Tongue (tissue), 3 donors: ENCODE measurements at places on chromosomes 11 and 22. TPM values are rescaled to one million over a fixed set of nuclear protein-coding genes. Genes with fewer than 3 reads are reported as not detected.

GRCh38 chr11:85313741-85314140 is 313.4 kb downstream of the DLG2 start:
- DNase-seq = no peak

DNA sequence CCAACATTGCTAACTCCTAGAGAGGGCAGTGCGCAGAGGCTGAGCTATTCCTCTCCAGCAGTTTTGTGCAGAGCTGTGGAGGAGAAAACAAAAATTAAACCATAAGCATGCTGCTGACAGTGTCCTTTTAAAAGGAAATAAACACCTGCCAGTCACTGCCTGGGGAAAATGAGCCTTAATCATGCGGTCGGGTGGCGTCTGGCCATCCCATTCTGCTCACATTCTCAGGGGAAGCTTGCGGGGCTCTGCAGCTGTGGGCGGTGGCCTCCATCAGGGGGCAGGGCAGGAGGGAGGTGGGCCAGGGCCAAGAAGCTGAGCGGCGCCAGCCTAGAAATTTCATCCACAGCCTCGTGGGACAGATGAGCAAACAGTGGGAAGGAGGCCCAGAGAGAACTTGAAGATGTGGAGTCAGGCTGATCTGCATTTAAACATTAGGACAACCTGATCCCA is 71.0 kb upstream of the TP53I11 start:
- DNase-seq = peak; percentile 92

- DNase-seq = peak; percentile 59
These were observed 78.7 kb downstream of the BDNF start for GRCh38 chr11:27621405-27622161.

- peak; percentile 90 for DNase-seq
These were observed 190.0 kb downstream of the PGR start for GRCh38 chr11:100939571-100939970.

DNA sequence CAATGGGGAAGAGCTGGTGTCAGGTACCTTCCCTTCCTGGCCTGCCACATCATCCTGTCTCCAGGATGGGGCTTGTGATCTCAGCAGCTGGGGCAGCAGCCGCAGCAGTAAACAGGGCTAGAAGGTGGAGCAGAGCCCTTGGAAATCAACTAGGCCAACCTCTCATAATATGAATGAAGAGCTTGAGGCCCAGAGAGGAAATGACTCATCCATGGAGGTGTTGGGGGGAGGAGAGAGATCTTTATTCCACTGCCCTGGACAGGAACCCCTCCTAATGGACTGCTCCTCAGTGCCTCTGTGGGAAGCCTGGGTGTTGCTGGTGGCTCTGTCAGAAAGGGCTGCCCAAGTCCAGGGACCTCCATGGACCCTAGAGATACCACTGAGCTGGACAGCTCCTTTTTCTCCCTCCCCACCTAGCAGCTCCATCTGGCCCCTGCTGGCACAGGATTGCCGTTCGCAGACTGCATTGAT is 111.8 kb downstream of the OSBP2 start:
- DNase-seq = no peak

DNA sequence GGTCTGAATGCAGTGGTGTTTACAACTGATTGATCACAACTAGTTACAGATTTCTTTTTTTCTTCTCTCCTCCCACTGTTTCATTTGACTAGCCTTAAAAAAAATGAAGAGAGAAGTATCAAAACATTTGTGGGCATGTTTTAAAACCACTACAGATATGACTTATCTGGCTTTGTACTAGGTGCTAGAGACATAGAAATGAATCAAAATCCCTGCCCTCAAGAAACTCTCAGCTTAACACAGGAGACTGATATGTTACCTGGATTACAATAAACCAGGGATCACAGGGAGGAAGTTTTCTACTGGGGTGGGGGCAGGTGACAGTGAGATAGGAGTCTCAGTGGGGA is 25.2 kb upstream of the CTR9 start:
- no peak for DNase-seq

GRCh38 chr11:65434057-65434666 is 11.6 kb downstream of the NEAT1 start:
- DNase-seq = no peak

GRCh38 chr22:44444341-44445306 is 53.4 kb downstream of the RTL6 start:
- no peak for DNase-seq

GRCh38 chr11:32232516-32232915 is 141.6 kb downstream of the RCN1 start:
- no peak for DNase-seq

DNA sequence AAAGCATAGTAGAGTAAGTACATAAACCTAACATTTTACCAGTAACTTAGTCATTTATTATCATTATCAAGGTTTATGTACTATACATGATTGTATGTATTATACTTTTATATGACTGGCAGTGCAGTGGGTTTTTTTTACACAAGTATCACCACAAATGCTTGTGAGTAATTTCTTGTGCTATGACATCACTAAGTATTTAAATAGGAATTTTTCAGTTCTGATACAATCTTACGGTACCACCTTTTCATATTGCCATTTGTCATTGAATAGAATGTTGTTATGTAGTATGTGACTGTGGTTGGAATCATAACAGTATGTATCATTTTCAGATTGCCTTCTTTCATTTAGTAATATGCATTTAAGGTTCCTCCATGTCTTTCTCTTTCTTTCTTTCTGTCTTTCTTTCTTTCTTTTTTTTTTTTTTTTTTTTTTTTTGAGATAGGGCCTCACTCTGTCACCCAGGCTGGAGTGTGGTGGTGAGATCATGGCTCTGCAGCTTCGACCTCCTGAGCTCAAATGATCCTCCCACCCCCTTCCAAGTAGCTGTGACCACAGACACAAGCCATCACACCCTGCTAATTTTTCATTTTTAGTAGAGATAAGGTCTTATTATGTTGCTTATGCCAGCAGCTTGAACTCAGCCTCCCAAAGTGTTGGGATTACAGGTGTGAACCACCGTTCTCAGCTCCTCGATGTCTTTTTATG is 18.6 kb downstream of the ATM start:
- no peak for DNase-seq

DNA sequence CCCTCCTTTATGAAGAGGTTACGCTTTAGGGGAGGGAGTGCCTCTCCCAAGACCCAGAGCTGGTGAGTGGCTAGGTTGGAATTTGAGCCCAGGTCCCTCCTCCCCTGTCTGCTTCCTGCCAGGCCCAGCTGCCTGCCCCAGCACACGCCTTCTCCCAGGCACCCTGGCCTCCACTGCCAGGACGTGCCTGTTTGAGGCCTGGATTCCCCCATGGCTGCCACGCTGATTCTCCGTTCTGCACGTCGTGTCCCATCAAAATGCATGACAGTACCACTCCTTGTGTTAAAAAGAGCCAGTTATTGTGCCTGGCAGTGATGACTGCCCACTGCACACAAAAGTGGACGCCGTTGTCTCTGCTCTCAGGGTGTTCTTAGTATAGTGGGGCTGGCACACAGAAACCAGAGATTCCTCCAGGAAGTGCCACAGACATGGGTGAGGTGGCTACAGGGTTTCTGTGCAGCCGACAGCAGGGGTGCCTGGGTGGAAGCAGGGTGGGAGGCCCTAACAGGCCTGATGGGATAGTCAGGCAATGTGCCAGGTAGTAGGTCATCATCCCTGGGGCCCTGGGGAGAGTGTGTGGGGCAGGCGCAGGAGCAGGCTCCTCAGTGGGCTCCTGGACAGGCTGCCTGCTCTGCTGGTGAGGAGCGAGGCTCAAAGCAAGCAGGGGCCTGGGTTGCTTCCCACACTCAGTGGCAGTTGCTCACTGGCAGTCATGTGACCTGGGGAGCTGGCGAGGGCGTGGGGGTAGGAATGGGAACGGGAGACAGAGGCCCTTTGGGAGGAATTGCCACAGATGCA is 24.2 kb downstream of the MED15 start:
- DNase-seq = peak; percentile 84

GRCh38 chr11:74007691-74008372 is 1.1 kb downstream of the UCP3 start:
- DNase-seq = peak; percentile 19

DNA sequence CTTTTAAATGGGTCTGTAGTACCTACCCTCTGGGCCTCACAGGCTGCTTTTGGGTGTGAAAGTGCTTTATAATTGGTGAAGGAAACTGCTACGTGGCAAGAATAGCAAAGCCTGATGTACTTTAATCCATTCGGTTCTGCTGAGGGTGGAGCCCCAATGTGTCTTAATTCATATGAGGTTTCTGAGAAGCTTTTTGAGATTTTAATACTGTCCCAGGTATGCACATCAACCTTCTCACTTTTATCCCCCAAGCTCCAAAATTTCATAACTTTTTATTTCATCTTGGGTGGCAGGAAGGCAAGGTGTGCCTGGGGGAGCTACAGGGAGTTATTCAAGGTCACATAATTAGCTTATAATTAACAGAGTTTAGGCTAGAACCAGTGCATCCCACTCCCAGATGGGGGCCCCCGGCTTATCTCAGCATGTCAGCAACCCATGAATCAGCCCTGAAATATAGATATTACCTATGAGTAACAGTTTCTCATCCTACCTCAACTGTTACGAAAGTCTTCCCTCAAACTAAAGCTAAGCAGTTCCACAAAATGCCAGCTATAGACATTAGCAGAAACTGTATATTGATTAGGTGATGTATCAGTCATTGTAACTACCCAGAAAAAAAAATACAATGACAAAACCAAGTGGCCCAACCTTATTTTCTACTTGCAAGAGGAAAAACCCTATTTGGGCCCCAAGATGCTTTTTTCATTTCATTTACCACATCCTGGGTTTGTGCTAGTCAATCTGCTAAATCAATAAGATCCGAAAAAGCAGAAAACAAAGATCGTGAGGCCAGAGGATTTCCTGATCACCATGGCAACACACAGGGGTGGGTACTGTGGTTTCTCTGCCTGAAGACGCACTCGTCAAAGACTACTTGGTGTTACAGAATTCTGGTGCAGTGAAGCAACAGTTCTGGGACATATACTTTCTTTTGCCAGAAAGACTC is 26.7 kb downstream of the CD44 start:
- DNase-seq = no peak

GRCh38 chr11:34341931-34342533 is 15.8 kb downstream of the ABTB2 start:
- DNase-seq = no peak

- DNase-seq = no peak
These were observed 14.2 kb downstream of the SLC22A12 start for GRCh38 chr11:64605244-64605560.

DNA sequence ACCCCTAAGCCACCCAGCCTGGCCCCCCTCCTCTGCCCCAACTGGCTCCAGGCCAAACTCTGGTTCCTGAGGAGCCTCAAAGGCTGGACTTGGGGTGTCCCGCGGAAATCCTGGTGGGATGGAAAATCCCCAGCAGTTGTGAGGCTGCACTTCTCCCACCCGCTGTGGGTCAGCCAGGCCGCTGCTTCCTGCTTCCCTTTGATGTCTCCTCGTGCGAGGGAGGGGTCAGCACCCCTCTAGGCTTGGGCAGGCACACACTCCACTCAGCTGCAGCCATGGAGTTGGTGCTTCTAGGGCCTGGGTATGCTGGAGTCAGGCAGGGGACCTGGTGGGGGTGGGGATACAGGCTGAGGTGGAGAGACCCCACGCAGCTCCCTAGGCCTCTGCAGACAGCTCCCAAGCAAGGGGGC is 12.0 kb downstream of the KCNQ1OT1 start:
- no peak for DNase-seq

- no peak for DNase-seq
These were observed 82.9 kb upstream of the PPARA start for GRCh38 chr22:46067159-46068111.

DNA sequence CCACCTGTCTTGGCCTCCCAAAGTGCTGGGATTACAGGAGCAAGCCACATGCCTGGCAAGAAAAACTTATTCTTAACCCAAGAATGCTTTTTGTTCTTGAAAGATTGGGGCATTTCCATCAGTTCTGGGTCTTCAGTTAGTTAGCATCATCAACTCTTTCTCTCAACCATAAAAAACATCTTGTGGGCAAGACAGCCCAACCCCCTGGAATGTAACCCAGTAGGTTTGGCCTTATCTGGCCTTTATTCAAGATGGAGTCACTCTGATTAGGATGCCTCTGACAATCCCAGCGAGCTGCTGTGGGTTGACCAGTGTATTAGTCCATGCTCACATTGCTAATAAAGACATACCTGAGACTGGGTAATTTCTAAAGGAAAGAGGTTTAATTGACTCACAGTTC is 9.2 kb upstream of the TPCN2 start:
- no peak for DNase-seq

- no peak for DNase-seq
These were observed 27.3 kb downstream of the CAPN1 start for GRCh38 chr11:65208785-65209710.

DNA sequence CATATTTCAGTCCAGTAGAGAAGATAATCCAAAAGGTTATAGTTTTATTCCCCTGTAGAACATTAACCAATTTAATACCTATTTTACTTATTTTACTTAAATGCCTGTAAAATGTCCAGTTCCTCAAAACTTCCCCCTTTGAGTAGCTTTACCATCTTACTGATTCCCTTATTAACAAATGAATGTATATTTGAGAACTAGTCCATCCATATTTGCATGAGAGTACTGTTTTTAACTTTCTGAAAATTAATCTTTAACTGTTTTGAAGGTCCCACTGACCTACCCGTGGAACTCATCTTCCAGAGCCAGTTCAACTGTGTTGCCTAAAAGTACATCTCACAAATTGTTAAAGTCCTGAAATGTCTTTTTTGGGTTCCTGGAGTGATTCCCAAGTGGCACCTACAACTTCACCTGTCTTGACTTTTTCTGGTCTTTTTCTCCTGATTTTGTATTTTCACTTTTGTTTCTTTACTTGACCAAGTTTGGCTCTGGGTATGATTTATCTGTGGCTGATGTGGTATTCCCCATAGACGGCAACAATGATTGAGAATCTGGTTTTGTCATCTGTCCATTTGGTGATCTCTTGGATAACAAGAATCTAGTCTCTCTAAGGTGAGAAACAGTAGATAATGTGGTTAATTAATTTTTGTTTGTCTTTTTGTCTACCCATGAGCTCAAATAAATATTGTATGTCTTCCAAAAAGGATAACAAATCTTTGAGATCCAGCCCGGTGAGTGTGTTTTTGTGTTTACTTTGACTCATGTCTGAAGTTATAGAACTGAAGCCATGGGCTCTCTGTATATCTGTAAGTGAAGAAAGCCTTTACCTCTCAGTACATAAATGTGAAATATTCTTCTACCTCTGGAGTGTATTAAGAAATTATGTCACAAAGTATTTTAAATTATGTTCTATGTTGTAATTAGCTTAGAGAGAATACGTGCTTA is 174.2 kb downstream of the ETS1 start:
- no peak for DNase-seq

DNA sequence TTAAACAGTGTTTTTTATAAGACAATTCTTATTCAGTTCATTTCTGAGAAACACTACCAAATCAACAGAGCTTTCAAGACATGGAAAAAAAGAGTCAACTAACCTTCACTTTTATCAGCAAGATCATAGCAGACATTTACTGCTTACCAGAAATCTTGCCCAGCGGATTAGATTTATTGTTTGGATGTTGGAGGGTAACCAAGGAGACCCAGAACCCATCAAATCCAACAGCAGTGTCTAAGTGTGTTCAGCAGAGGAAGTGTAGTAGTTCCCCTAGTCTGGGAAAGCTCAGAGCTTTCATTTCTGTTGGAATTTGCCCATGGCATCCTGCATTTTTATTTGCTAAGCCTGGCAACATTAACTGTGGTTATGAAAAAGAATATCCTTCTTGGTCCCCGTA is 2.4 kb upstream of the PGM2L1 start:
- no peak for DNase-seq

Gene APOA4
- total RNA-seq = not detected

Gene KDM4E
- not detected for total RNA-seq

Gene CD3G
- 1.1 TPM for total RNA-seq

Gene CATSPER1
- total RNA-seq = not detected

Gene CASP1
- 11.0 TPM for total RNA-seq

Gene BRSK2
- total RNA-seq = 0.41 TPM

Gene OR8D1
- 0.10 TPM for total RNA-seq

Gene MS4A12
- total RNA-seq = not detected

Gene PDXP
- total RNA-seq = 12.3 TPM

Gene HEPACAM
- 0.21 TPM for total RNA-seq

Gene VPREB1
- total RNA-seq = not detected
